ENCODE measurements at places on chromosomes 3 and 15.

DNA sequence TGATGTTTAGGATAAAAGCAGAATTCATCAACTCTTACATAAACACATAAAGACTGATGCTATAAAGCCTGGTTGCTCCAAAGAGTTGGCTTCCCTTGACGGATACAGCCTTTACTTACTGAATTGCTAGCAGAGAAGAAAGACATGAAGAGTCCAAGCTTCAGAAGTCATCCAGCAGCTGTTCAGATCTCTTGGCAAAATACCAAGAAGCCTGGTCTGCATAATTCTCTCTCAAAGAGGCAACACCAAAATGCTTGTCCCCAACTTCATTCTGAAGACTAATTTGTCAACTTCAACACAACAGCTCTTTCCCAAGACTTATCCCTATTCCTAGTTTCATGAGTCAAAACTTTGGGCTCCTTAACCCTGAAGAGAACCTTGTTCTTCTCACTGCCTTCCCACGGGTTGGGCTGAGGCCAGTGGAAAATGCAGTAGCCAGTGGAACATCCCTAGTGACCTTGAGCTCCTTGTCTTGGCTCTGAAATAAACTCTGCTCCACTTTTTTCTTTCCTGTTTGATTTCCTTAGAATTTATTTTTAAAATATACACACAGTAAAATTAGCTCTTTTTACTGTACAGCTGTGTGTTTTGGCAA is 119.2 kb upstream of the THBS1 start:
- no peak for DNase-seq

- DNase-seq: no peak
Measured at GRCh38 chr15:66023311-66023972, 154.2 kb downstream of the RAB11A start.

DNA sequence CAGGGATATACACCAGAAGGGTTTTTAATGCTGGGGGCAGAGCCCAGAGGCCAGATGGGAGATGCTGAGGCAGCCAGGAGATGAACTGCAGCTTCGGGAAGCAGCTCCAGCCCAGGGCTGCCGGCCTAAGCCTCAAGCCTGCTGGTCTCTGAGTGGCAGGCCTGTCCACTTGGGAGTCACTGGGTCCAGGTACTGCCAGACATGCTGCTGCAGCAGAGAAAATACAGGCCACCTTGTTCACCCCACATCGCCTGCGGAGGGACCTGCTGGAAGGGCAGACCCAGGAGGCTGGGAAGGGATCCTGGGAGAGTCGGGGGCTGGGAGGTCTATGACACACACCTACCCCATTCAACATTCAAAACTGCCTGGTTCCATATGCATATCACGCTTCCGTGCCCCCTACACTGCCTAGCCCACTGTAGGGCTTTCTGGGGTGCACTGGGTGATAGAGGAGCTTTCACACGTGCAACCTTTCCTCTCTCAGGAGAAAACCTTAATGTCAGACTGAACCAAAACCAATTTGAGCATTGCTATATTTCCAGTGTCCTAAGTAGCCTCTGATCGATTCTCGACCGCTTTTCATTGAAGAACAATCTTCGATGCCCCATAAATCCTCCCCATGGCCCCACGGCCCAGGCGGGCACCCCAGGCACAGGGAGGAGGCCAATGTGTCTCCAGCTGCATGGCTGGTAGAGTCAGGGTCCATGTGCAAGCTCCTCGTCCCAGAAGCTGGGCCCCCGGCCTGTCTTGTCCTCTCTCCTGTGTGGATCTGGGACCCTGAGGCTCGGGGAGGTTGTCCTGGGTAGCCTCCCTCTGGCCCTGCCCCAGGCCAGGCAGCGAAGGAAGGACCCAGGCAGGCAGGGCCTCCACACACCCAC is 147.4 kb downstream of the ATP10A start:
- DNase-seq: no peak

DNA sequence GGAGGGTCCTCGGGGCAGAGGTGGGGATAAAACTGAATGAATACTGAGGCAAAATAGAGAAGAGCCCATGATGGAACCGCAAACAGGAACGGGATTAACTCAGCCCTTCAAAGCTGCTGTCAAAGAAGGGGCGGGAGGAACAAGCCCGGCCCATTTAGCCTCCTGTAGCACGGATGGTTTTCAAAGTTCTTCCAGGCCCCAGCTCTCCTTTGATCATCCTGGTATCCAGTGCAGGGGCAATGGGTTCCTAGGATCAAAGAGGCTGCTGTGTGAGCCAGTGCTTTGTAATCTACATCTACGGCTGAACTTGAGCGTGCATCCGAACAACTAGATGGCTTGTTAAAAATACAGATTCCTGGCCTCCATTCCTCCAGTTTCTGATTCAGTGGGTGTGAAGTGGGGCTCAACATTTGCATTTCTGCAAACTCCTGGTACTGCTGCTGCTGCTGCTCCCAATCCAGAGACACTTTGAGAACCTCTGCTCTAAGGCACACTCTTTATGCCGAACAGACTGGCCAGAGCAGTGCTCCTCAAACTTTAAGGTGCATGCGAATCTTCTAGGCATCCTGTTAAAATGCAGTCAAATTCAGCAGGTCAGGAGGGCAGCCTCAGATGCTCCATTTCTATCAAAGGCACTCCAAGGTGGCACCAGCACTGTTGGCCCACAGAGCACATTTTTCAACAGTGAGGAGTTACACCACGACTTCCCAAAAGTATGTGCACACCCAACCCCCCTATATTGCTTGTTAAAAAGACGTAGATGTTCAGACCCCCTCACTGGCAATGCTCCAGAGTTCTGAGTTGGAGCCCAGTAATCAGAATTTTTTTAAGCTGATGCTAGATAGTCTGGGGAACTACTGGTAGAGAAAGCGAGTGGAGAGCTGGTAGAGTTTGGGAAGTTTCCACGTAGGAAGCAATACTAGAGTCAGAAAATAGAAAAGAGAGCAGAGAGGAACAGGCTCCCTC is 5.6 kb downstream of the GALNT15 start:
- DNase-seq: no peak

DNA sequence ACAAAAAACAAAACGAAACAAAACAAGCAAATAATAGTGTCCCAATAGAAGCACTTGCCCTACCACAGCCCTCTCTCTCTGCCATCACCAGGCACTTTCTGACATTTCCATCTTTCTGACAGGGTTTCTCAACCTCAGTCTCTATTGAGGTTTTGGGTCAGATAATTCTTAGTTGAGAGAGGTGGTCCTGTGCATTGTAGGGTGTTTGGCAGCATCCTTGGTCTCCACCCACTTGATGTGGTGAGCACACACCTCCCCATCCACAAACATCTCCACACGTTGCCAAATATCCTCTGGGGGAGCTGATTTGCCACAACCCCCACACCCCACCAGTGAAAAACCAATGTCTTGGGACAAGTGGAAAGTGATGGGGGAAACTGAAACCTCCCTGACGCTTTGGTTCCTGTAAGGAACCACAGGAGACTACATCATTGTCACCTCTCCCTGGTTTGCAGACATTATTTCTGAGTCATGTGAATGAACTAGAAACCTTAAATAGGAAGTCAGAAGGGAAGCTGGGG is 733.7 kb upstream of the CFAP20DC start:
- peak; percentile 42 for DNase-seq

DNA sequence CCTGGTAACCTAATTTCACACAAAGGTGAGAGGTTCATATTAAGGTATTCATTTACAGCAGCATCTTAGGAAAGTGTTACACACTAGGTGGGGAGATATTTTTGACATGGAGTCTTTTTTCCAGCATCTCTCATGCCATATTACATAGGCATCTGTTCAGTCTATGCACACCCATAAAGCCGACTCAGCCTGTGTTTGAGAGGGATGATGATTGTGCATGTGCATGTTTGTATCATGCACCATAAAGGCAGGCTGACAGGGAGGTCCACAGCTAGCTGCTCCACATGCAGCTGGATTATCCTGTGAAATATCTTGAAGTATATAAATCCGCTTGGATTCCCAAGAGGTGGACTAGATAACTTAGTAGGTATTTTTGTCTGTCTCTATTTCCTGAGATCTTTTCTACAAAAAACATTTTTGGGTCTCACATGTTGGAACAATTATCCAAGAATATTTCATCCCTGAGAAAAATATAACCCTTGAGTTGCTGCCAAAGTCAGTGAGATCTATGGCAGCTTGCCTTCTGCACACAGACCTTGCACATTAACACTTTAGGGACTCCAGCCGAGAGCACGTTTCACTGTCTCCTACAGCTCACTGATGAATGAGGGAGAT is 288.4 kb upstream of the DPH6 start:
- DNase-seq: no peak

DNA sequence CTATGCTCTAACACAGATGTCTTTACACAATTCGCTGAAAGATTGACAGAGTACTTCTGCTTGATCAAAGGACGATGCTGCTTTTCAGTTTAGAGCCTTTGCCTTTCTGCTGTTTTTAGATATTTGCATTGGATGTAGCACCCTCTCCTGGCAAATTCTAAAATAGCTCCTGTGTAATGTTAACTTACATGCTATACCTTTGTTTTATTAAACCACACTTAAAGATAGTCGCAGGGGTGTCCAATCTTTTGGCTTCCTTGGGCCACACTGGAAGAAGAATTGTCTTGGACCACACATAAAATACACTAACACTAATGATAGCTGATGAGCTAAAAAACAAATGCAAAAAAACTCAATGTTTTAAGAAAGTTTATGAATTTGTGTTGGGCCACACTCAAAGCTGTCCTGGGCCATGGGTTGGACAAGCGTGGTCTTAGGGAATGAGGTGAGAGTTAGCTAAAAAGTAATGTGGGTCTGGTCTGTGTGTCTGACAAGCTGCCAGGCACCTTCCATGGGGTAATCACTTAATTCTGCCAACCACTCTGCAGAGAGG is 62.9 kb downstream of the ATG7 start:
- DNase-seq: no peak

DNA sequence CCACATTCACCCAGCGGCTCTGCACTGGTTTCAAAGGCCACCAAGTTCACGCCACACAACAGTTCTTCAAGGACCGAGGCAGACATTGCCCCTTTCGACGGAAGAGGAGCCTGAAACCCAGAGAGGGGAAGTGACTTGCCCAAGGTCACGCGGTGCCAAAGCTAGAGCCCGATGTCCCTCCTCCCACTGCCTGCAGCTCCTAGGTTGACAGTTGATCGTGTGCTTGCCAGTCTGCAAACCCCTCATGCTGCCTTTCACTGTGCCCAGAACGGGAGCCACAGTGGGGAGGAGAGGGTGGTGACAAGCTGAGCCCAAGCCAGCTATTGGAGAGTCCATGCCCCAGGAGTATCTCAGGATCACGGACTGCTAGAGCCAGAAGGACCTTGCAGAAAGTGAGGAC is 230.9 kb downstream of the XXYLT1 start:
- no peak for DNase-seq

DNA sequence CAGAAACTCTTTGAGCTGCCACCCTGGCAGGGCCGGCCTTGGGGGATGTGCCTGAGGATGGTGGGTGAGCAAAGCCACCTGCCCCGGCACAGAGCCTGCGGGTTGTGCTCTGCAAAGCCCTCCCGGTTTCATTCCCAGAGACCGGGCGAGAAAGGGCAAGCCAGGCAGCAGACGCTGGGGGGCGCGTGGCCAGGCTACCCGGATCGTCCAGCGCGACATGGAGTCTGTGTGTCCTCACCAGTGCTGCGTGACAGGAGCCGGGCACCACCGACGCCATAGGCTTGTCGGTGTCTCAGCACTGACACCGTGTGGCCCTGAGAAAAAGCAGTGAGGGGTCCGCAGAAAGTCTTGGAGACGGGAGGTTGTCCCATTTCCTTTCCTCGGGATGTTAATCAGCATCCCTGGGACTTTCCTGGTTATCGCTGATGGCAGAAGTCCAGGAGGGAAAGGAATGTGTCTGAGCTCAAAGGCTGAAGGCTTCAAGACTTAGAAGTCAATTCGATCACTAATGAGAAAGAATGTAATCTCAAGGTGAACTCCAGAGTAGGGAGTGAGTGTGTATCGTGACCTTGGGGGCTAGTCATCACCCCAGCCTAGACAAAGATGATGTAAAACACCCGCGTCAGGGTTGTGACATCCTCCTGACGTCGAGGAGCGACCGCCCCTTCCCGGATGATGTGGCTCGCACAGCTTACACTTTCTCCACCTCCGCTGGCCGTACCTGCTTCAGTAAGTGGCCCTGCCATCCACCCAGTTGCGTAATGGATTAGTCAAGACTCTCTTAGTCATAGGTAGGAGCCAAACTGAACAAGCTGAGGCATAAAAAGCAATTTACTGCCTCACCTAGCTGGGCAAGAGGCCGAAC is 36.3 kb upstream of the PLA2G4E start:
- peak; percentile 82 for DNase-seq

DNA sequence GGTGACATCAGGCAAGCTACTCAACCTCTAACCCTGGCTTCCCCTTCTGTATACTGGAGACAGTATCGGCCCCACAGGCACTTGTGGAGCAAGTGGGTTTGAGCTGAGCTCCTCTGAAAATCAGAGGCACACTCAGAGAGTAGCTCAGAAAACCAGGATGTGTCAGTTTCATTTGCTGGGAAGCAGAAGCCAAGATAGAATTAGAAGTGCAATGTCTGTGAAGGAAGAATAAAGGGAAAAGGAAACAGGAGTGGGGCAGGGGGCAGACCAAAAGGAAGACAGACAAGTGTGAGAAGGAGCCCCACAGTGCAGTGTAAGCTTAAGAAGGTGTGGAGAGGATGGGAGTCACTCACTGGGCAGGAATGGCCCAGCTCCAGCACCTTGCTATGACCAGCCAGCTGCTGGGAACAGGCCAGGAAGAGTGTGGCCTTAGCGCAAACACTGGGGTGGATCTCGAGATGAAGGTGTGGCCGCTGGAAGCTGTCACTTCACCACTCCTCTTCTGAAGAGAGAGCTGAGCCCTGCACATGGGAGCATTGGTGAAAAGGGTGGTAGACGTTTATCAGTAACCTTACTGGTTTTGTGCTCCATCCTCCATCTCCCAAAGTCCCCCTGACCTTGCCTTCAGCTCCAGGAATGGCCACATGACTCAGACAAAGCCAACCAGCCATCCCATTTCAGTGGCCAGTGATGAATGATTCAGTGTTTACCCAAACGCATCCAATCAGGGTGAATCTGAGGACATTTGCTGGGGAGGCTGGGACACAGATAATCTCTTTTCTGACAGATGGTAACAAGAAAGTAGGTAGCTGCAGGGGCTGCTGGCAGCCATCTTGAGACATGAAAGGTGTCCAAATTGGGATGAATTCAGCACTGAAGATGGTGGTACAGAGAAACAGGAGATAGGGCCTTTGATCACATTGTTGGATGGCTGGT is 108.4 kb downstream of the SHQ1 start:
- no peak for DNase-seq

GRCh38 chr3:98008855-98009254 is 26.3 kb downstream of the GABRR3 start:
- DNase-seq: no peak

DNA sequence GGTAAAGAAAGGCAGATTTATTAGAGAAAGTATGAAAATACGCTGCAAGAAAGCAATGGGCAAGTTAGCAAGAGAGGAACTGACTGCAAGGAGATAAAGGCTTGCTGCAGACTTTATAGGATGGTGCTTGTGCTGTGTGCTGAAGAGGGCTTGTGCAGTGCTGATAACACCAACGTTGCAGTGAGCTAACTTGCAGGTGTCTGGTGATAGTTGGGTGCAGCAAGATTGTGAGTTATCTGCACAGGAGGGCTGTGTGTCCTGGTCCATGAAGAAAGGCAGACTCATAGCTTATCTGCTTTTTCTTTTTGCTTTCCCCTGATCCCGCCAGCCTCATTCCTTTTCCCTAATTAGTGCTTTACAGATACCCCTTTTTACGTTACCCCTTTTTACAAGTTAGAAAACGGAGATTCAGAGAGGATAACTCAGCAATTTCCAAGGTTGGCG is 58.0 kb upstream of the ZNF148 start:
- no peak for DNase-seq

- no peak for DNase-seq
Measured at GRCh38 chr3:175606650-175607318, 747.6 kb downstream of the NAALADL2 start.

- DNase-seq: no peak
Measured at GRCh38 chr3:25713341-25713985, 48.8 kb upstream of the TOP2B start.

Measured in stimulated activated CD4-positive, alpha-beta T cell treated with anti-CD3 and anti-CD28 coated beads, Interleukin-1b, Interleukin-23, amount 100 ng/mL, for 48 hours (primary cell).